ENCODE measurements at places on chromosomes 5 and 9.

- ATAC-seq: no peak
Measured at GRCh38 chr5:10279328-10279727, 28.4 kb downstream of the CMBL start.

GRCh38 chr5:58456486-58456885 lies 3.4 kb downstream of the PLK2 start:
- ATAC-seq: no peak

DNA sequence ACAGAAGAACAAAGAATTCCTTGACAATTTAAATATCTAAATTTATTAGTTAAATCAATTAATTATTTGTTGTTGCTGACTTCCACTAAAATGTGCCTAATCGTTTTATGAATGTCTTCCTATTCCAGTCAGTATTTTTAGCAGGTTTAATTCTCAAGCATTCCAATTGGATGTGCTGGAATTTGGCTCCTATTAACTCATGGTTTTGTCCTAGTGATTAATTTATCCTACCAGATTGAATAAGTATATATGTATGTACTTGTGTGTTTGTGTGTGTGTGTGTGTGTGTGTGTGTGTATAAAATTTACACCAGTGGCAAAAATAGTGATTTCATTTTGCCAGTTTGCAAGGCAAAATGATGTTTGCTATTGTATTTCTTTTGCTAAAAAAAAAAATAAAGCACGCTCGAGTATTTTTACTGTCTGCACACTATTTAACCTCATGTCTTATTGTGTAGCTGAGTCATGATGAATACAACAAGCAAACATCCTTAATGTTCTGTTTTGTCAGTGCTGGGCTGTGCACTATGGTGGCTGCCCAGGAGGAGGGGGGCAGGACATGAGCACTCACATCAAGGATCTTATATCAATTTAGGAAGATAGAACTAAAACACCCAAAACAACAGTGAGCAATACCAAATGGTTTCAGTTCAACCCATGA lies 375.5 kb downstream of the PDE4D start:
- no peak for ATAC-seq

GRCh38 chr9:115278326-115279035 lies 160.5 kb upstream of the TNC start:
- no peak for ATAC-seq

DNA sequence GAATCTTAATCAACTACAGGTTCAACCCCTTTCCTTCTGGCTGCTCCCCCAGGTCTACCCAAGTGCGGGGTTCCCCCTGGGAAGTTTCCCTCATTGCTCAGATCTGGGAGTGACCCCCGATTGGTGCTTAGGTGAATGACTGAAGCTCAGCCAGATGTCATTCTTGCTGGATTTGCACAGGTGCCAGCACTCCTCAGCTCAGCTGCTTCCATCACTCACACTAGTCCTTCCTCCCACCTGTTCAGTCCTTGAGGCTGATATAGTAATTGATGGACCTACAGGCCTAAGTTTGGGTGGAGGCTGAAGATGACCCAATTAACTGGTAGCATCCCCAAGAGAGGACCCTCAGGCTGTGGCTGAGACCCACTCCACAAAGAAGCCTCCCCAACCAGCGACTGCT lies 32.9 kb downstream of the PRLR start:
- ATAC-seq: no peak

DNA sequence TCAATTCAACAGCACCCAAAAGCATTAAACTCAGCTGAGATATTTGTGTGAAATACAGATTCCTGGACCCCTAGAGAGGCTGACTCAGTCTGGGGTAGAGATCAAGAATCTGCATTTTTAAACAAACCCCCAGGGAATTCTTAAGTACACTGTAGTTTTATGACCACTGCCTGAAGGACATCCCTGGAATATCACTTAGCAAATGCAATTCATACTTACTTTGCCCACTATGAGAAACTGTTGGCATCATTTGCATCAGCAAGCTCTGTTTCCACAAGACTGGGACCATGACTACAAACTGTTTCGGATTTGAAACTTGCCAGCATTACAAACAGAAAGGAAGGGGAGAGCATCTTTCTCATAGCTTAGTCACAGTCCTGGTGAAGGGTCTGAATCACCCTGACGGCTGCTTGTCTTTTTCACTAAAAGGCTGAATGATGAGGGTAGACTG lies 63.7 kb downstream of the MLLT3 start:
- ATAC-seq: peak; percentile 29

DNA sequence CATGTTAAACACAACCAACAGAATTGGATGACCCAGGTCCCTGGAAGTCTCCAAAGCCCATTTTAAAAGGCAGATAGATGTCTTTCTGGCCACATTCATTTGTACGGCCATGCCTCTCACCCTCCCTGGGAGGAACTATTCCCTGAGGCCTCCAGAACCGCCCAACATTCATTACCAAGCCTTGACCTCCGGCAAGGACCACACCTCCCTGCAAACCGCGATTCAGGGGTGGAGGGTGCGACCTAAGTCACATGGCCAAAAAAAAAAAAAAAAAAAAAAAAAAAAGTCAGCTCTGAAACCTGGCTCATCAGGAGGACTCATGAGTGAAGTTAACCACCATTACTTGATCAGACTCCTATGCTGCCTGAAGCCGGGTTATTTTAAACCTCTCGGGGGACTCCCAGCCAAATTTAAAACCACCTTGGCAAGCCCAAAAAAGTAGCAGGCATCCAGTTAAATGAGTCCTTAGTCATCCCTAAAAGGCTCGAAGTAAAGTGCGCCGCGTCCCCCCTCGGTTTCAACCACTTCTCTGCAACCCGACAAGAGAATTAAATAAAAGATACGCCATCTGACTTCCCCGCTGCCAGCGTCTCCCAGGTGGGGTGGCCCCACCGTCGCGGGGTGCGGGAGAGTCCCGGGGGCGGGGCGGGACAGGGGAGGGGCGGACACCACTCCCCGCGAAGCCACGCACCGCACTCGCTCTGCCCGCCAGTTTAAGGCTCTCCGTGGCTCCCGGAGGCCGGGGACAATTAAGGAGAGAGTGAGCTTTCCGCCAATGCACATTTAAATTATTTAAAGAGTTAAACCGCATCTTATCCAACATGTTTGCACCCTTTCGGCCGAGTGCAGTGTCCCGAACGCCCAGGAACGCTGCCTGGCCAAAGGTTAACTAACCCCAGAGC lies 2.3 kb downstream of the KLF9 start:
- peak; percentile 63 for ATAC-seq

- ATAC-seq: no peak
Measured at GRCh38 chr5:150291388-150292385, 2.1 kb upstream of the CAMK2A start.

- ATAC-seq: no peak
Measured at GRCh38 chr9:79976257-79977073, 404.7 kb downstream of the TLE4 start.

DNA sequence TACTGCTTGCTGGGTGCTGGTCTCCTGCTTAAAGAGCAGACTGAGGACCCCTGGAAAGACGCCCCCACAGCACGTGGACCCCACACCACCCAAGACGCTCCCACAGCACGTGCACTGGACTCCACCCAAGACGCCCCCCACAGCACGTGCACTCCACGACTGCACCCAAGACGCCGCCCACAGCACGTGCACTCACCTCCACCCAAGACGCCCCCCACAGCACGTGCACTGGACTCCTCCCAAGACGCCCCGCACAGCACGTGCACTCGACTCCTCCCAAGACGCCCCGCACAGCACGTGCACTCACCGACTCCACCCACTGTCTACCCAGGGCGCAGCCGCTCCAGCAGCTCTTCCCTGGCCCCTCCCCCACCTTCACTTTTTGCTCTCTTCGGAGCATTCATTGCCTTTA lies 50.5 kb downstream of the EHMT1 start:
- ATAC-seq: peak; percentile 57

DNA sequence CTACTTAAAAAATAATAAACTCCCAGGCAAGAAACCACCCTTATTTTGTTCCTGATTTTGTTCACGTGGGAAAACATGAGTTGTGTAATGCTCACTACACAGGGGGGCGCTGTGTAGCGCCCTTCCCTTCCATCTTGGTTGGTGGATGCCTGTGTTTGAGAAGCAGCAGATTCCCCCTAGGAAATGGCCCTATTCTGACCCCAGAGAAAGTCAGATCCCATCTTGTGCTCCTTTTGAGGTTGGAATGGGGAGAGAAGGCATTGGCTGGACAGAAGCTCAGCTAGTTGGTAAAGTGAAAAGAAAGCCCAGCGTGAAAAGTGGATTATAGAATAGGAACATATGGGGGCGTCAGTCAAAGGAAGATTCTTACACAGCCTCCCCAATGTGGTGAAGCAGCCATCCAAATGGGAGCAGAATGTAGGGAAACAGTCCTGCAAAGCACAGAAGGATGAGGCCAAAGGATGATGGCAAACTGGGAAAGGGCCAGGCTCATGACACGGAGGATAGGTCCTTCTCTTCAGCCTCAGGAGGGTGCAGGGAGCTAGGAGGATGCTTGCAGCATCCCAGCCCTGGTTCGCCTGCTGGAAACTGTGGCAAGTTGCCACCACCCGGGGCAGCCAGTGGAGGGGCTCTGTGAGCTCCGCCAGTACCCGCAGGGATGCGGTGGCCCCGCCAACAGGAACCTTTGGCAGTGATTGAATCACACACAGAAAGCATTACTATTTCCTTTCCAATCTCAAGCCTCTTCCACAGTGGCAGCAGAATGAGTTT lies 314.2 kb upstream of the DAP start:
- ATAC-seq: no peak

DNA sequence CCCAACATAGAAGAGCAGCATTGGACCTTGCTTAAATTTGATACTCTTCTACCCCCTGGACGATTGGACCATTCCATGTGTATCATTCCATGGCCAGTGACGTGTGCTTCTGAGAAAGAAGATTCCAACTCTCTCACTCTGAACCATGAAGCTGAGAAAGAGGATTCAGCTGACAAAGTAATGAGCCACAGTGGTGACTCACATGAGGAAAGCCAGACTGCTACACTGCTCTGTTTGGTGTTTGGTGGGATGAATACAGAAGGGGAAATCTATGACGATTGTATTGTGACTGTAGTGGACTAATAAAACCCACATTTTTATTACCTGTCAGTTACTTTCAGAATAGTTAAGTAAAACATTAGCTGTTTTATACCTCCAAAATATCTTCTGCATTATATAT lies 7.5 kb downstream of the HSPA5 start:
- peak; percentile 74 for ATAC-seq

- ATAC-seq: no peak
Measured at GRCh38 chr9:2502760-2503159, 118.8 kb upstream of the VLDLR start.

DNA sequence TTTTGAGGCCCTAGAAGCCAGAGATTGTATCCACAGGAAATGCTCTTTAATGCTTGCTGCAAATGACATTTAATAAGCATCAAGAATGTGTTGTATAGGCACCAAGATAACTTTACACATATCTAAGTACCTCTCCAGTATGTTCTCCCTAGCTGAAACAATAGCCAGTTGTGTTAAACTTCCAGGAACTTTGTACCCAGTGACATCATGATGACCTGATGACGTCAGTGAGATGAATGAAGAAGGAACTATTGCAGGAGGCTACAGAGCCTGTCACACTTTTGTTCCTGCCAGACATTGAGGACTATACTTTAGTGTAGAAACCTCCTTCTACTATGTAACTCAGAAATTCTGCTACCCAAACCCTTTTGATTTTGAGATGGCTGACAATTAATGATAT lies 129.8 kb downstream of the CD180 start:
- ATAC-seq: peak; percentile 50

GRCh38 chr5:9516591-9516990 lies 29.3 kb downstream of the SEMA5A start:
- ATAC-seq: no peak

All from esophagus mucosa (tissue), 1 donor.